Activated T-helper 1 cell treated with Interleukin-2 at 50 U/mL for 16 hours (primary cell): ENCODE measurements at places on chromosomes 2 and 18.

- DNase-seq = no peak
Observed at GRCh38 chr2:47274054-47274782, 119.1 kb upstream of the STPG4 start.

DNA sequence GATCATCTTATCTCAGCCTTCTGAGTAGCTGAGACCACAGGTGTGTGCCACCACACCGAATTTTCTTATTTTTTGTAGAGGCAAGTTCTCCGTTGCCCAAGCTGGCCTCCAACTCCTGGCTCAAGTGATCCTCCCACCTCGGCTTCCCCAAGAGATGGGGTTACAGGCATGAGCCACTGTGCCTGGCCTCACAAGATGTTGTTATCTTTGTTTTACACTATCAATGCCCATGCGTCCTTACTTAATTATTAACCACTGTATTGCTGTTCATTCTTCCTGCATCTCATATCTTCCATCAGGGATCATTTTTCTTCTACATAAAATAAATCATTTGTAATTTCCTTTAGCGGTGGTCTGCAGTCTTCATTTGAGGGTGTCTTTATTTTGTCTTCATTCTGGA, 181.9 kb downstream of the TGIF1 start:
- DNase-seq = no peak

GRCh38 chr2:158392687-158393086, 63.9 kb downstream of the CCDC148 start:
- no peak for DNase-seq

DNA sequence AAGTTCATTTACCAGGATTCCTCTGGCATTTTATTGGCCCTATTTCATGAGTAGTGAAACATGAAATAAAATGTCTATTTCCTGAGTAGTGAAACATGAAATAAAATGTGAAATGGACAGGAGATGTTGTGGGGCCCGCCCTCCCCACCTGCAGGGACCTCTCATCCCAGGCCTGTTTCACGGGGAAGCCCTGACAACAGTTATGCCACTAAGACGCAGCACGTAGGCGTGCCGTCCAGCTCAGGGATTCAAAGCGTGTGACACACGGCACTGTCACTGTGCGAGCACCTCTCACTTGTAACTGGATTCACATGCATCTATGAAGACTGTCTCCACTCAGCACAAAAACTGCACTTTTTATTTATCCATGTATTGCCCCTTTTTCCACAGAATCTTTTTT, 83.4 kb upstream of the SNTG2 start:
- no peak for DNase-seq

DNA sequence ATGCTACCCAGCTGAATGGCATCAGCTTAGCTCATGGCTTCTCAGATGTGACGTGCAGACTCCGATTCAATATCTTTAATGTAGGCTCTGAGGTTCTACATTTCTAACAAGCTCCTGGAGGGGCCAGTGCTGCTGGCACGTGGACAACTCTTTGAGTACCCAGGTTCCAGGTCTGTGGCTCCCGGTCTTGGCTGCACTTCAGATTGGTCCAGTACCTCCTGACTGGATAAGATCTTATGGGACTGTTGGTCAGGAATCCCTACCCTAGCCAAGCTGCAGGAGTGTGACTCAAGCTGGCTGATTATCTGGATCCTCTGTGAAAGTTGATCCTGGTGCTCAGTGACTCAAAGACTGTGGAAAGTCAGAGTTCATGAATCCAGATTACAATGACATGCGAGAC, 222.1 kb downstream of the ANKRD30B start:
- no peak for DNase-seq
